ENCODE measurements at places on chromosomes 5 and 9.

DNA sequence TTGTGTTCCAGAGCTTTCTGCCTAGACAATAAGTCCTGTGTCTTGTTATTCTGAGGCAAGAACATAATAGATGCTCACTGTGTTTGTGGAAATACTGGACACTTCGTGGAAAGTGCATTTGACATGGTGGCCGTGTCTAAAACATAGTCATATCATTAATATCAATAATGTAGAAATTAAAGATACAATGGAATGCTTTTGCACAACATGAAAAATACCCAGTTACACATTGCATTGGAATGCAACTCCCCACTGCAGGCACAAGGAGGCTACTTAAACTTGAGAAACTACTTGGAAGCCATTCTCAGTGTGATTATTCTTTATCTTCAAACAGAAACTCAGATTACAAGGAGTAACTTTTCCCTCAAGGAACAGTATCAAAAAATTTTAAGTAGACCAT, 145.3 kb upstream of the ZNF462 start:
- DNase-seq = no peak

- DNase-seq = no peak
Observed at GRCh38 chr9:37283730-37284325, 138.7 kb upstream of the GRHPR start.

GRCh38 chr9:26746357-26747072, 146.1 kb downstream of the CAAP1 start:
- DNase-seq = no peak

DNA sequence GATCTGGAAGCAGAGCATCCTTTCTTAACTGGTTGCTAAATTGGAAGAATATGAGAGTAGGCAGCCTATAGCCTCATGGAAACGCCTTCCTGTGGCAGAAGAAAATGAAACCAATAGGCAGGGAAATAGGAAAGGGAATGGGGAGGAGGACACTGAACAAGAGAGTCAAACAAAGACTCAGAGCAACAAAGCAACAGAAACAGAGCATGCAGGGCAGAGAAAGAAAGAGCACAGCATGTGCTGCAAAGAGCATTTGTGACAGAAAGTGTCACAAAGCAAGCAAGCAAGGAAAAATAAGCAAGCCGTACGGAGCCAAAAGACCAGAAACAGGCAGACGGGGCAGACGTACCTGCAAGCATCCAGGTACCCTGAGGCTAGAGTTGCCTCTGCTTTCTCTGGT, 123.1 kb downstream of the RAPGEF6 start:
- DNase-seq = no peak

DNA sequence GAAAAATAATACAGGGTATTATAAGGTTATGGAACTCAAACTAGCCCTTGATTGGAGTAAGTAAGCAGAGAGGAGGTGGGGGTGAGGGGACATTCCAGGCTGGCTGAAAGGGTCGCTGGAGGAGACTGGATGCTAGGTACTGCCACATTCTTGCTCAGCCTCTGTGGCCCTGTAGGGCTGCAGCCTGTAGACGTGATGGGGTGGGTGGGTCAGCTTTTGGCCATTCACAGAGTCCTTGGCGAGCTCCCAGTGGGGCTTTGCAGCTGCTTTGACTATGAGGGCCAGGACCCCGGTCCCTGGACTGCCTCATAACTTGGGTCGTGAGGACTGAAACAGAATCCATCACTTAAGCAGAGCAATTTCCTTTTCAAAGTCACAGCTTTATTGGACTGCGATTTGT, 4.2 kb upstream of the GDNF start:
- no peak for DNase-seq

GRCh38 chr5:137142346-137142745, 356.8 kb downstream of the SPOCK1 start:
- DNase-seq = no peak

Measured in posterior cingulate gyrus (tissue), 11 donors.